ENCODE measurements at places on chromosomes 16 and 17.
A peak's percentile ranks its signal among the peaks of the same experiment; 100 is the strongest.

GRCh38 chr16:79662669-79663313, 62.3 kb upstream of the MAF start:
- no peak for DNase-seq

- no peak for DNase-seq
These were observed 4.0 kb downstream of the HIC1 start for GRCh38 chr17:2058586-2059546.

GRCh38 chr17:7029659-7030058, 6.2 kb upstream of the SLC16A13 start:
- peak; percentile 10 for DNase-seq

DNA sequence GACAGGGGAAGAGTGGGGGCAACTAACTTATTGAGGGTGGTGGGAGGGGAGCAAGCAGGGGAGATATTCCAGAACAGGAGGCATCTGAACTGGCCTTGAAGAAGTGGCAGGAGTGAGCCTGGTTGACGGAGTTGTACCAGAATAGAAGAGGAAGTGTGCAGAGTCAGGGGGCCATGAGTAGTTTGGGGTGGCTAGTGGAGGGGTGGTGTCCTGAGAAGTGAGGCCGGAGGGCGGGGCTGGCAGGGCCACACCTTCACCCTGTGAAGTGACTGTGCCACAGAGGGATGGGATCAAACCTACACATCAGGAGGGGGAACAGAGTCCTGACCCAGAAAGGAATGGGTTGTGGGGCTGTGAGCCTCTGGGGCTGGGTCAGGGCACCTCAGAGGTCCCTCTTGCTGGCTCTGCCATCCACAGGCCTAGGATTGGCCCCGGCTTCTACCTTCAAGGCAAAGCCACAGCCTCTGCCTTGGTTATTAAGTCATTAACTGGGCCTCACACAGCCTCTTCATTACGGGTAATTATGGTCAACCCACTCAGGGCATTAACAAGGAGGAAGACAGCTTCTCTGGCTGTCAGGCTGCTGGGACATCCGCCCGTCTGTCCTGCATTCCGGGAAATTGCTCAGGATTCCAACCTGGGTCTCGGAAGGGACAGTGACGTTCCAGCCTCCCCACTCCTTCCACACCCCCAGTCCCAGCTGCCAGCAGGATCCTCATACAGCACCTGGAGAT, 12.7 kb downstream of the SPNS2 start:
- no peak for DNase-seq

DNA sequence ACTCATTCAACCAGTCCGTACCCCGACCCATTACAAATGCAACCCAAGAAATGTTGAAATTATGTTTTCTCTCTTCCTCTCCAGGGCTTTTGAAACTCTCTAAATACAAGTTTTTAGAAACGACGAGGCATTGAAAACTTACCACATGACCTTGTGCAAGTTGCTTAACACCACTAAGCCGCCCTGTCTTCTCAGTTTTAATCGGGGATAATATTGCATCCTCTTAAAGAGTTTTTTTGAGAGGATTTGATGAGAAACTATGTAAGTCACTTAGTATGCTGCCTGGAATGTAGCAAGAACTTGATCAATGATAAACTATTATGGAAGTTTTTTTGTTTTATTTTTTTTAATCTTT, 149.0 kb upstream of the FAM20A start:
- no peak for DNase-seq

DNA sequence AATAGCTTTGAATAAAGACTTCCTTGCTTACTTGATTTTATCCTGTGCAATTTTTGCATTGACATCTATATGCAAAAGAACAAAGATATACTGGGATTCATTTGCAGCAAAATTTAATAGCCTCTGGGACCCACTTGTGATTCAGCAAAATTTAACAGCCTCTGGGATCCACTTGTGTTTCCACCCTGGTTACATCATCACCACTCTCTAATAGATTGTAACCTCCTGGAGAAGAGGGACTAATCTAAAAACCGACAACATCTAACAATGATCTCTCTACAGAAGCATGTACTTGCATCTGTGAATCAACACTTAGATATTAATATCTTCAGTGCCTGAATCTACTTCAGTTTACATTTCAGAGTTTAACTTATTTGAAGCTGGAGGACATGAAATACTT, 202.0 kb upstream of the CPHXL start:
- DNase-seq, result no peak

GRCh38 chr17:2302778-2303203, 794 bp downstream of the SMG6 start:
- no peak for DNase-seq

- no peak for DNase-seq
These were observed 33.5 kb downstream of the SPAG9 start for GRCh38 chr17:51087072-51087757.

- DNase-seq, result no peak
These were observed 590.3 kb upstream of the GOT2 start for GRCh38 chr16:59324462-59324861.

- DNase-seq, result no peak
These were observed 2.3 kb downstream of the SLFN5 start for GRCh38 chr17:35245196-35245486.

- peak; percentile 52 for DNase-seq
These were observed 3.9 kb upstream of the KRT28 start for GRCh38 chr17:40803617-40804082.

GRCh38 chr17:63274146-63274545, 172.0 kb downstream of the CYB561 start:
- DNase-seq, result no peak

GRCh38 chr17:55818451-55819375, 67.9 kb downstream of the PCTP start:
- DNase-seq, result no peak

DNA sequence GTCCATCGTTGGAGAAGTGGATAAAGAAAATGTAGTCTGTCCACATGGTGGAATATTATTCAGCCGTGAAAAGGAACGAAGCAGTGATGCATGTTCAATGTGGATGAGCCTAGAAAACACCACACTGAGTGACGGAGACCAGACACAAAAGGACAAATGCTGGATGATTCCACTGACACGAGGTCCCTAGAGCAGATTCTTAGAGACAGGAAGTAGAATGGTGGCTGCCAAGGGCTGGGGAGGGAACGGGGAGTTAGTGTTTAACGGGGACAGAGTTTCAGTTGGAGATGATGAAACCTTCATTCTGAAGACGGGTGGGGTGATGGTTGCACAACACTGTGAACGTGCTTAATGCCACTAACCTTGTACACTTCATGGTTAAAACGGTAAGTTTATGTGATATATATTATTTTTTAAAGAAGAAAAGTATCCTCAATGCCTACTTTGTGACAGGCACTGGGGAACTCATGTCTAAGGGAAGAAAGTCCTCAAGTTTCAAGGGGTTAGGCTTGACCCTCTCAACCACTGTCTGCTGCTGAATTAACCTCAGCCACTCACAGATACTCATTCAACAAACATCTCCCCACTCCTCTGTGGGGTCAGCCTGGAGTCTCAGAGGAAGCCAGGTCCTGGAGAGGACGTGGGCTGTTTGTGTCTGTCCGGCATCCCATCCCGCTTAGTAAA, 17.6 kb downstream of the C16orf74 start:
- DNase-seq, result no peak

DNA sequence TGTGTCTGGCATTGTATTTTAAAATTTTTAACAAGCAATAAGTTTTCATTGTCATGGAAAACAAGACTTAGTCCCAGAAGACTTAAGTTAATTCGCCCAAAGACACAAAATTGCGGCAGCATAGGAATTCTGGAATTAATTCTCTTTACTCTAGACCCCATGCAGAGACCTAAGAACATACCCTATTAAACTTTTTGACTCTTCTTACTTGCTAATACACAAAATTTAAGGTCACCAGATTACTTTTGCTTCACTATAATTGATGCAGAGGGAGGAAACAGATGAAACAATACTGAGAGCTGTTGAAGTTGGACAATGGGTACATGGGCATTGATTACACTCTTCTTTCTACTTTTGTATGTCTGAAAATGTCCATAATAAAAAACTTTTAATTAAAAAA, 12.6 kb downstream of the HELZ start:
- DNase-seq, result no peak

DNA sequence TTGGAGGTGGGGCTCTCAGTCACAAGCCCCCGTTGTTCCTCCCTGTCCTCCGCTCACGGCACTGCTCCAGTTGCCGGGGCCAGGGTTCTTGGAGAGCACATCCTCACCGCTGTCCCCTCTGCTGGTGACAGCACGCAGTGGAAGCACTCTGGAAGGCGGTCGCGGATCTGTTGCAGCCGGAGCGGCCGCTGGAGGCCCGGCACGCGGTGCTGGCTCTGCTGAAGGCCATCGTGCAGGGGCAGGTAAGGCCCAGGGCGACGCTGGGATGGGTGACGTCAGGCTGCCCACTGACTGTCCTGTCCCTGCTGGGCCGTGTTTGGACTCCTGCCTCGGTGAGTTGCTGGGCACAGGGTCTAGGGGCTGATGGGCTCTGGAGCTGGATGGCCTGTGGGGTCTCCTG, 5.4 kb downstream of the TSC2 start:
- no peak for DNase-seq

GRCh38 chr16:65869261-65869660, 497.2 kb upstream of the CDH5 start:
- DNase-seq, result no peak

GRCh38 chr17:50871364-50871763, 5.2 kb upstream of the TOB1 start:
- DNase-seq, result no peak

DNA sequence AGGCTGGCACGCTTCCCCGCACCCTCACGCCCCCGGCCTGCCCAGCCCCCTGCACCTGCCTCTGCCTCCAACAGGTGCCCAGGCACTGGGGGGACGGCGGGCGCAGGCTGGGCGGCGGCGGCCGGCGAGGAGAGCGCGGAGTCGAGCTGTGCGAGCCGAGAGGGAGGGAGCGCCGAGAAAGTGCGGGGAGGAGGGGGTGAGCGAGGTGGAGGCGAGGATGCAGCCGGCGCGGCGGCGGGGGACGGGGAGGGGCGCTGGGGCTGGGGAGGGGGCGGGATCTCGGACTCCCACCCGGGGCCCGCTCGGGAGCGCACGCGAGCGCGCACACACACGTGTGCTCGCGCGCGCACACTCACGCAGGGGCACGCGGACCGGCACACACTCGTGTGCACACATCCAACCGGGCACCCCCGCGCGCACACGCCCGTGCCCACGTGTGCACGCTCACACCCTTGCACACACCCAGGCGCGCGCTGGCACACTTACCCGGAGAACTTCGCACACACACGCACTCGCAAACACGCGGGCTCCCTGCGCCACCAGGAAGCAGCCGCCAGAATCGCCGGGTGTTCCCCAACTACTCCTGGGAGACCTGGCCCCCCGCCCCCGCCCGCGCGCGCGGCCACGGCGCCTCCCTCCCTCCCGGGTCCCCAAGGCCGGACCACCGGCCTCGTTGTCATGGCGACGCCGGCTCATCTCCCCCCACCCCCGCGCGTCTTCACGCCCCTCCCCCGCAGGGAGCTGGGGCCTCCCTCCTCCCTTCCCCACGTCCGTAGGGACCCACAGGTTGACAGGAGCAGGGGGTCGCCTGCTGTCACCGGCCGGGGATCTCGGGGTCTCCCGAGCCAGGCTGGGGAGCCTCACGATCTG, at the start of gene DOC2A:
Gene DOC2A (minus strand): TSS at position 184 of the 870 bp plus-strand sequence. CDS start 805 bp downstream, outside the sequence.
- no peak for DNase-seq

- no peak for DNase-seq
These were observed 496.2 kb upstream of the ZFHX3 start for GRCh38 chr16:73543970-73544599.

- peak; percentile 27 for DNase-seq
These were observed 7.6 kb downstream of the AIPL1 start for GRCh38 chr17:6427279-6427781.

DNA sequence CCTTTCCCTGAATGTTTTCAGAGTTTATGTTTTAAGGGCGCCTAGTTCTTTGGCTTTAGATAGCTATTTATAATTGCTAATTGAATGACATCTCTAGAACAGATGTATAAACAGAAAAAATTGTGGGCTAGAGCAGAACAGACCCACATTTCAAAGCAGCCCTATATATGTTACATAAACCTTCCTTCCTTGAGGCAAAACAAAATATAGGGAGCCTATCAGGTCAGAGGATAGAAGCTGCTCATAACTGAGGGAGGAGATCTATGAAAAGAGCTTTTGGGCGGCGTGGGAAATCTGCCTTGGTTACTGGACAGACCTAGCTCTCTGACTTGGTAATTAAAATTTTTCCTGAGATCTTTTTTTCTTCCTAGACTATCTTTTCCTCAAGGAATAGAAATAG, 68.4 kb downstream of the SPAG9 start:
- DNase-seq, result no peak

GRCh38 chr17:53092072-53092471, 730.7 kb upstream of the KIF2B start:
- no peak for DNase-seq

DNA sequence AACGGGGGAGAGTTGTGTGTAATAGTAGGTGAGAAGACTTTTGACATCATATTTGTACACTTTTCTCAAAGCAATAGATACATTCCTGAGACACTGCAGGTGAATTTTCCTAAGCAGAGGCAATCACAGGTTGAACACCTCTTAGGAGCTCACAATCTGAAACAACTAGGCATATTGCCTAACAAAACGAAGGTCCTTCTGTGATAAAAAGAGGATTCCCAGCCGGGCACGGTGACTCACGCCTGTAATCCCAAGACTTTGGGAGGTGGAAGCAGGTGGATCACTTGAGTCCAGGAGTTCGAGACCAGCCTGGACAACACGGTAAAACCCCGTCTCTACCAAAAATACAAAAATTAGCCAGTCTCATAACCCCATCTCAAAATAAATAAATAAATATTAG, 17.4 kb downstream of the NXN start:
- no peak for DNase-seq

- DNase-seq, result no peak
These were observed 32.2 kb upstream of the RCVRN start for GRCh38 chr17:9937241-9937761.

GRCh38 chr17:12341328-12341727, 320.7 kb downstream of the MAP2K4 start:
- no peak for DNase-seq

GRCh38 chr17:19933221-19933620, 44.4 kb downstream of the AKAP10 start:
- no peak for DNase-seq

DNA sequence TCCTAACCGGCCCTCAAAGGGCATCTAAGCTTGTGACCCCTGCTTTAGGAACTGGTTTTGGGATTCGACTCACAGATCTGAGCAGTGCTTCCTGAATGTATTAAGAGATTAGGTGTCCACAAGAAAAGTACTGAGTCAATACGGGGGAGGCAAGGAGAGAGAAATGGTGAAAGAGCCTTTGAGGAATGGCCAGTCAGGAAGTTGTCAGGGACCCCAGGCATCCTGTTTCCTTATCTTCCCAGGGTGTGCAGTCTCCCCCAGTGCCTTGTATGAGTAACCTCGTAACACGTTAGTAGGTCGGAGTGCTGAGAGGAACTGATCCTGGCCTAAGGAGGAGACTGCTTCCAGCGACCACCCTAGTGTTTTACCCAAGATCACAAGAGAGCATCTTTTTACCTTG, 16.4 kb upstream of the TMED6 start:
- DNase-seq, result no peak

DNA sequence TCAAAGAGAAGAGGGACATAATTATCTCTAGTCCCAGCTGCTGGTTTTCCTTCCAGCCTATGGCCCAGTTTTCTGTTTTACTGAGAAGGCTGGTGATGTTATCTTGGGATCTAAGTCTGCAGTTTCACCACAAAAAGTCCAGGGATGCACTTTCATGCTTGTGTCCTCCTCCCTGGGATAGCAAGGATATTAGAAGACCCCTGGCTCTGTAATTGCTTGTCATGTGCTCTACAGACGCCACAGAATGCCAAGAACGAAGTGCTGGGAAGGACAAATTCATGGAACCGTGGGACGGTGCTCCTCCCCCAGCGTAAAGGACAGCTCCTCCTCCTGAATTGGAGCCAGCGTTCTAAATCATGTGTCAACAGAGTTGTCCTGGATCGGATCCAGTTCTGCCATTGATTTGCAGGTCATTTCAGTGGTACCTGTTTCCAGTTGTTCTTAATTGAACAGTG, 8.6 kb downstream of the MAPT start:
- no peak for DNase-seq

All from activated CD8-positive, alpha-beta memory T cell treated with anti-CD3 and anti-CD28 coated beads for 48 hours (primary cell).